Cardiac septum (tissue), 1 donor: ENCODE measurements at places on chromosomes 2 and 18.

- DNase-seq: no peak
These were observed 58.9 kb upstream of the KCNG2 start for GRCh38 chr18:79738581-79739439.

DNA sequence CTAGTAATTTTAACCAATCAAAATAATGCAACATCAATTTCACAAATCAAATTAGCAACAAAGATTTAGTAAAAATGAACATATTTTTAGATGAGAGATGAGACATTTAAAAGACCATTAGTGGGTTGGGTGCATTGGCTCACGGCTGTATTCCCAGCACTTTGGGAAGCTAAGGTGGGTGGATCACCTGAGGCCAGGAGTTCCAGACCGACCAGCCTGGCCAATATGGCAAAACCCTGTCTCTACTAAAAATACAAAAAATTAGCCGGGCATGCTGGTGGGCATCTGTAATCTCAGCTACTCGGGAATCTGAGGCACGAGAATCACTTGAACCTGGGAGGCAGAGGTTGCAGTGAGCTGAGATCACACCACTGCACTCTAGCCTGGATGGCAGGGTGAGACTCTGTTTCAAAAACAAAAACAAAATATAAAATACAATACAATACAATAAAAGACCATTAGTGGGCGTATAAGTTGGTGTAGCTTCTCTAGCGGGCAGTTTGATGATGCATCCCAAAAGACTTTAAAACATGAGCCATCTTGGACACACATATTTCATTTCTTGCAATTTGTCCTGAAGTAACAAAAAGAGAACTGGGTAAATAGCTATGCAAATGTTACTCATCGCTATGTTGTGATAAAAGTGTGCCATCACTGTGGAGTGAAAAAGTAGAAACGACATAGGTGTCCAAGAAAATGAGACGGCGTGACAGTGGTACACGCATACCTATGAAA lies 101.8 kb downstream of the COL6A3 start:
- no peak for DNase-seq

- DNase-seq: no peak
These were observed 3.5 kb upstream of the ADNP2 start for GRCh38 chr18:80105369-80106167.

DNA sequence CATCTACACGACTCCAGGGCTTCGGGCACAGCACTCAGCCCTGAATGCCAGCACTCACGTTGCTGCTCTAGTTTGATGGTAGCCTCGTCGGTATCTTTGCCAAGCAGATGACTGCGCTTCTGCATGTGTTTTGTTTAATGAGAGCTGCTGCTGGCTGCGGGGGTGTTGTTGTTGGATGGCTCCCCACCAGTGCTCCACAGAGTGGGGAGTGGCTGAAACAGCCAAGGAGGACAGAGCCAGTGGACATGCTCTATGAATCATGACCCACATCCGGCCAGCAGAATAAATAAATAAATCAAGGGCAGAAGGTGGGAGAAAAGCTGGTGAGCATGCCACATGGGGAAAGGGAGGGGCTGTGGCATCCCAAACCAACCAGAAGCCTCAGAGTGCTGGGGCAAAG lies 131.2 kb upstream of the SOX11 start:
- DNase-seq: no peak

DNA sequence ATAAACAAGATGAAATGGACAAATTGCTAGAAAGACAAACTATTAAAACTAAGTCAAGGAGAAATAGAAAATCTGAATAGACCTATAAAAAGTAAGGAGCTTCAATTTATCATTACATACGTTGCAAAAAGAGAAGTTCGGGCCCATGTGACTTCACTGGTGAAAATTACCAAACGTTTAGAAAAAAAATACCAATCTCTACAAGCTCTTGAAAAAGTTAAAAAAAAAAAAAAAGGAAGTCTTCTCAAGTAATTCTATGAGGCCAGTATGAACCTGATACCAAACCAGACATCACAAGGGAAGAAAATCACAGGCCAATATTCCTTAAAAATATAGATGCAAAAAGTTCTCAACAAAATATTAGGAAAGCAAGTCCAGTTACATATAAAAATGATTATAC lies 20.2 kb upstream of the ACVR2A start:
- no peak for DNase-seq

GRCh38 chr18:33034945-33035344 lies 262.1 kb upstream of the KLHL14 start:
- DNase-seq: no peak

GRCh38 chr18:74310411-74310810 lies 5.2 kb upstream of the C18orf63 start:
- no peak for DNase-seq

DNA sequence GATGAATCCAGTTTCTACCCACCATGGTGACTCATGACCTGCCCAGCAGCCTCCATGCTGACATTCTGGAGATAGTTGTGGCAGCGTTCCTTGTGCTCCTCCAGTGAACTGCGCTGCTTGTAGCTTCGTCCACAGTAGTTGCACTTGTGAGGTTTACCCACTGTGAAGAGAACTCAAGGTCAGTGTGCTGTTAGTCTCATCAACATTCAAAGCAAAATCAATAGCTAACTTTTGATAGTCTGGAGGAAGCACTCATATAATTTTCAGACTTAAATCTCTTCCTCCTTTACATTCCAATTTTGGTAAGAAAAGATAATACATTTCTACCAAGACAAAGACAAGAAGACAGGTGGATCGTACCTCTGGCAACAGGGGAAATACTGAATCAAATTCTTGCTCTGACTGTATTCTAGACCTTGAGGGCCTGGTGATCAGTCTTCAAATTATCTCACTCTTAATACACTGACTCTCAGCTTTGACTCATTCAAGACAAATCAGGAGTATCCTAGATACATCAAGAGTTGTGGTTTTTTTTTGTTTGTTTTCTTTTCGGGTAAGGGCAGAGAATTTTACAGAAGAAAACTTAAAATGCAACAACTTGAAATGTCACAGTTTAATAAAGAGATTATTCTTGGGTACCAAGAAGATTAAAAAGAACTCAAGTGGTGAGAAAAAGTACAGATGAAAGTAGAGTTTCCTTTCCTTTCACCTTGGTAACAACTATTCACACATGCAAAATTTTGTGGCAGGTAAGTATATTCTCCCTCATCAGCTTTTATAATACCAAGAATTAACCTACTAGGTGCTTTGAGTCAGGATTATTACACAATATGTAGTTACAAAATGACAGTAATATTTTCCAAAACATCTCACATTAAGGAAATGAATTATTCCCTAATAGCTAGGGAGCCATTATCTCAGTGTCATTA lies 129.2 kb downstream of the IKZF2 start:
- DNase-seq: no peak

DNA sequence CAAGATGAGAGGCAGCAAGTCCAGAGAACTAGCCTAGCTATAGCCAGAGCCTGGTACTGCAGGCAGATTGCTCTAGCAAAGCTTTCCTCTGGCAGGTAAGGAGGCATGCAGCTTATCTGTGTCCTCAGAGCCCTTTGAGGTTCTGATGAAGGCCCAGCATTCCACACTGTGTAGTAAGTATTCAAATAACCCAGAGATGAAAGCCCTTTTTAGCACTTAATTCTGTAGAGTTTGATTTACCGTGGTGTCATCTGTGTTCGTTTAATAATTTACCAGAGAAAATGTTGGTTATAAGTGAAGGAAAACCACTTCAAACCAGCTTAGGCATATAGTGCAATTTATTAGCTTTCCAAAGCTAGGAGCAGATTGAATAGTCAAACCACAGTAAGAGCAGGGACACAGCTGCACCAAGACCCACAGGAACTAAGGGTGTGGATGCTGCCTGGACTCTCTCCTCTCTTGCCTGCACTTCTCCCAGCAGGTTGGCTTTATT lies 226.6 kb downstream of the BABAM2 start:
- no peak for DNase-seq

GRCh38 chr2:46010925-46011490 lies 286.2 kb upstream of the EPAS1 start:
- no peak for DNase-seq

DNA sequence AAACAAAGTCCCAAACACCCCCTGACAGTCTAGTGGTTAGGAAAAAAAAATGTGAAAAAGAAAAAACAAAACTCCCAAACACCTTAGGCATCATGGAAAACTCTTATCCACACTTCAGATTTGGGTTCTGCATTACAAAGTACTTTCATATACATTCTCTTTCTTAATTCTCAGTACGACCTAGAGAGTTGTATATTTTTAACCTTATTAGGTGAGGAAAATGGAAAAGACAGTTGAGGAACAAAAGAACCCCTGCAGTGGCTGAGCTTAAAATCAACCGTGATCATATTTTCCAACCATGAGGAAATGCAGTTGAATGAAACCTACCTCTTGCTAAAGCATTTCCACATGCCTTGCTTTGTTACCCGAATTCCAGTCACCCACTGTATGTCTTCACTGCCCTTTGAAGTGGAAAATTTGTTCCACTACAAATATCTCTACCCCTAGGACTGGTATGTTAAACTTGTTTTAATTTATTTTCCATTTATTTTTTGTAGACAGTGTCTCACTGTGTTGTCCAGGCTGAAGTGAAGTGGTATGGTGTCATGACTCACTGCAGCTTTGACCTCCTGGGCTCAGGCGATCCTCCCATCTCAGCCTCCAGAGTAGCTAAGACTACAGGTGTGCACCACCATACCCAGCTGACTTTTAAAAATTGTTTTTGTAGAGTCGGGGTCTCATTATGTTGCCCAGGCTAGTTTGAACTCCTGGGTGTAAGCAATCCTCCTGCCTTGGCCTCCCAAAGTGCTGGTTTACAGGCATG lies 56.9 kb upstream of the LPIN2 start:
- no peak for DNase-seq

DNA sequence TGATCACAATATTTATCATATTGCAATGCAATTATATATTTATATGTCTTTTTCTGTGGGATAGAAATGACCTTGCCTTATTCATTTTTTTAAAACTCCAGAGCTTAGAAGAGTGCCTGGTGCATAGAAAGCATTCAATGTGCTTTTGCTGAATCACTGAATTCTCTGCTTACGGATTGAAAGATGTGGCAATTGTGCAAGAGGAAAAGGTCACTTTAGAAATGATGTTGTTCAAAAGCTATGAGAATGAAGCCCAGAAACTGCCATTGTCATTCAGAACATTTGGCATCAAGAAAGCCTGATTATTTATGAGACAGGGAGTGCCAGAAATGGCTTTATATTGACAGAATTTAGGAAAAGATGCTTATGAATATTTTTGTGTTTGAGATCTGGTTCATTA lies 678.6 kb upstream of the CDH2 start:
- no peak for DNase-seq

GRCh38 chr2:234569776-234570430 lies 73.0 kb upstream of the ARL4C start:
- no peak for DNase-seq

- no peak for DNase-seq
These were observed 75.1 kb downstream of the CCDC102B start for GRCh38 chr18:68873003-68873402.

DNA sequence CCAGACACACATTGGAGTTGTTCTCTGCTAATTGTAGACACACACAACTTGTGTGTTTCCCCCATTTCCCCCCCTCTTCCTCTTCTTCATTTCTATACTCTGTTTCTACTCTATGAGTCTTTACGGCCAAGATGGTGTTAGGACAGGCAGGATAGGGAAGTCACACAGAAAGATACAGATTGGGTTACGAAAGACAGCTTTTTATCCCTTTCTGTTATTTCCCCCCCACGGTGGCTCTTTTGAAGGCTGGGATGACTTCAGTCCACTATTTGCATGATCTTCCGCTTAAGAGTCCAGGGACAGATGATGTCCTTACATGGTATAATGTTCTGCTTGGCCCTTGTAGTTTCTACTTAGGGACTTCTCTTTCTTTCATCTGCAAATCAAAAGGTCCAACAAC lies 1.6 kb upstream of the EMILIN2 start:
- DNase-seq: no peak

GRCh38 chr2:34738691-34739090 lies 1139.6 kb upstream of the FAM98A start:
- no peak for DNase-seq

DNA sequence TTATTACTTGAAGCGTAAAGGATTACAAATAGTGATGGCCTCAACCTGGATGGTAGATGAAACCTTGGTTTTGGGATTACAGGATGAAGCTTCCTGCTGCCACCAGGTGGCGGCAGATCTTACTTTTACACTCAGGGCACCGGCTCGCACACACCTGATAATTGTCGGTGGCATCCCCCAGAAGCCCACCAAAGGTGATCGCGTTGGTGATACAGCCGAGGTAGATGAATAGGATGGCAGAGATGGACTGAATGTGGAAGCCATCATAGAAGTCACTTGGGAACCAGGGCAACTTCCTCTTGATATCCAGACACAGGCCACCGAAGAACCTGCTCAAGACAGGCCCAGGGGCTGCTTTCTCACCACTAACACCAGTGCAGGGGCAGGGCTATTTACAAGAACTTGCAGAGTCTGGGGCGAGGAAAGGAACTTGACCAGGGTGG lies 51.8 kb downstream of the MTHFD2 start:
- DNase-seq: no peak

GRCh38 chr2:70986499-70987189 lies 8.0 kb downstream of the TEX261 start:
- peak; percentile 54 for DNase-seq

- DNase-seq: no peak
These were observed 10.8 kb upstream of the ERMN start for GRCh38 chr2:157336137-157337010.

DNA sequence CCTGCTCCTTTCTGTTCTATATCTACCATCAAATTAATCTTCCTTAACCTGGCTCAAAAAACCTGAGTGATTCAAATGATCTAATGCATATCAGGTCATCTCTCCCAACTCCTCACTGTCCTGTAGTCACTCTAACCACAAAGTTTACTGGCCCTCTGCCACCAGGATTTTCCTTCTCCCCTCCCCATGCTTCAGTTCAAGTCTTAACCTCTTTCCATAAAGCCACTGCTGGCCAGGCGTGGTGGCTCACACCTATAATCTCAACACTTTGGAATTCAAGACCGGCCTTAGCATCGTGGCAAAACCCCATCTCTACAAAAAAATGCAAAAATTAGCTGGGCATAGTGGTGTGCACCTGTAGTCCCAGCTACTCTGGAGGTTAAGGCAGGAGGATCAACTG lies 7.5 kb upstream of the SP3 start:
- DNase-seq: no peak

- no peak for DNase-seq
These were observed 33.6 kb downstream of the GREB1L start for GRCh38 chr18:21275645-21276044.

- no peak for DNase-seq
These were observed 3.6 kb upstream of the ONECUT2 start for GRCh38 chr18:57431467-57432080.

GRCh38 chr2:105384861-105385260 lies 14.0 kb downstream of the FHL2 start:
- peak; percentile 22 for DNase-seq

GRCh38 chr2:210303498-210303897 lies 11.5 kb downstream of the MYL1 start:
- no peak for DNase-seq

DNA sequence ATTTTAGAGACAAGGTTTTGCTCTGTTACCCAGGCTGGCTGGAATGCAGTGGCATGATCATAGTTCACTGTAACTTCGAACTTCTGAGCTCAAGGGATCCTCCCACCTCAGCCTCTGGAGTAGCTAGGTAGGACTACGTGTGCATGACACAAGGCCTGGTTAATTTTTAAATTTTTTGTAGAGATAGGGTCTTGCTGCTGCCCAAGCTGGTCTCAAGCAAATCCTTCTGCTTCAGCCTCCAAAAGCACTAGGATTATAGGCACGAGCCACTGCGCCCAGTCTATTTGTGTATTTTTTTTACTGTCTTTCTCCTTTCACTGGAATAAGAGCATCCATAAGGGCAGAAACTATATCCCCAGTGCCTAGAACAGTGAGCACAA lies 89.3 kb downstream of the PLEKHM3 start:
- DNase-seq: no peak
